ENCODE measurements at places on chromosomes 2 and 18.

DNA sequence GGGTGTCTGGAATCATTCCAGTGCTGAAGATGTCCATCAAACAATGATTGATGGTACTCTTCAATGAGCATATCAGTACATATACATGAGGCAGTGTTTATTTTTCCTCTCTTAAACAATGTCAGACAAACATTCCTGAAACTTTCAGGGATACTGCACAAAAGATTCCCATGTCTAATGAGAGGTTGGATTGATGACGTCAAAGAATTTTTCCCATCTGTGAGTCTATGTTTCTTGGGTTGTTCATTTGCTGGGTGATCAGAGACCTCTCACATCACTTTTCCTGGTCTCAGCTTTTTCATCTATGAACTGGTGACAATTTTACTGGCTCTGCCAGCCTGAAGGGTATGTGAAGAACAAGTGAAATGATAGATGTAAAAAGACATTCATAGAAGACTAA, 325.5 kb downstream of the EN1 start:
- DNase-seq = no peak

- no peak for DNase-seq
Measured at GRCh38 chr2:156340804-156341451, 8.4 kb upstream of the NR4A2 start.

GRCh38 chr2:191389288-191389687, 144.1 kb downstream of the MYO1B start:
- DNase-seq = no peak

DNA sequence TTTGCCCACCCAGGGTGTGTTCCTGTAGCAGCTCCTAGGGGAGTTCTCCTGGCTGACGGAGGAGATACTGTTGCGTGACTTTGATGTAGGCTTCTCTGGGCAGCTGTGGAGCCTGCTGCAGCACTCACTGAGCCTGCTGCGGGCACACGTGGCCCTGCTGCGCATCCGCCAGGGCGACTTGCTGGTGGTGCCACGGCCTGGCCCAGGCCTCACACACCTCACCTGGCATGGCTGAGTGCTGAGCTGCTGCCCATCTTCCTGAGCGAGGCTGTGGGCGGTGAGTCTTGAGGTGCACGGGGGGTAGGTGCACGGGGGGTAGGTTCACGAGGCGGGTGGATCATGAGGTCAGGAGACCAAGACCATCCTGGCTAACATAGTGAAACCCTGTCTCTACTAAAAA, 191.7 kb downstream of the ANKRD36C start:
- no peak for DNase-seq

DNA sequence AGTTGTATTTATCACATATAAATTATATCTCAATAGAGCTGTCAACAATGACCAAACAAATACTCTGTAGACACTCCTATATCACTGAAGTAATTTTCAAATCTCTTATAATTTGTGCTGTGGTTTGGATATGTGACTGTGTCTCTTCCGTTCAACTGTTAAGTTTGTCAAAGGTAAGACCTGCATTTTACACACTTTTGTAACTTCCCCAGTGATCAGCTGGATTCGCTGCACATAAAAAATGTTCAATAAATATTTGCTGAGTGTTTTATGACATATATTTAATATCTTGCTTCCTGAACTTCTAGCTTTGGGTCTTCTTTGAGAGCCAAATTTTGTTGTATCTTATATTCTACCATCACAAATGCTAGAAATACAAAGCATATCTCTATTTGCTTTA, 57.3 kb upstream of the ROCK1 start:
- no peak for DNase-seq

GRCh38 chr18:37435996-37436395, 129.6 kb downstream of the CELF4 start:
- DNase-seq = no peak

- no peak for DNase-seq
Measured at GRCh38 chr2:101609433-101609832, 88.1 kb upstream of the MAP4K4 start.

DNA sequence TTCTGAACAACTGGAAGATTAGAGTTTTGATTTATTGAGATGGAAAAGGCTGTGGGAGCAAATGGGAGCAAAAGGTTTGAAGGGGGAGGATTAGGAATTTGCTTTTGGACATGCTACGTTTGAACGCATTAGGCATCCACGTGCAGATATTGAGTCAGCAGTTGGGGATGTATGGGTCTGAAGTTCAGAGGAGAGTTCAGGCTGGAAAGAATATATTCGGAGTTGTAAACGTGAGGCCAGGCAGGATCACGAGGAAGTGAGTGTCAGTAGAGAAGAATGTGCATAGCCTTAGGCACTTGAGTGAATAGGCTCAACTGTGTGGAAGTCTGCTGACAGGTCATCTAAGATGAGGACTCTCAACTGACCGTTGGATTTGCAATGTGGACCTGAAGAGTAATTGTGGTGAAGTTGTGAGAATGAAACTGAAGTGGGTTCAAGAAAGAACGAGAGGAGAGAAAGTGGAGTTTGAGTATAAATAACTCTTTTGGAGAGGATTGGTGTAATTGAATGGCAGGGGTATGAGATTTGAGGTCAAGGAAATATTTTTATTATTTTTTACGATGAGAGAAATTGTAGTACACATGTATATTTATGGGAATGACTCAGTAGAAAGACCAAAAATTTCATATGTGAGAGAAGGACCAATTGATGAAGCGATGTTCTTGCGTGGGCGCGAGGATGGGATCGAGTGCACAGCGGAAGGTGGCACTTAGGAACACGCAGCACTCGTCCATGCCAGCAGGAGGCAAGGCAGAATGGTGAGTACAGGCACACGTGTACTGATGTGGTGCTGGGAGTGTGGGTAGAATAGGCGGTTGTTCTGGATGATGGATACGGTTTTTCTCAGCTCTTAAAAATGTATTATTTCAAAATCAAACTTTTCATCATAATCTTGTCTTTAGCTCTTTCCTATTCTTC, 40.5 kb upstream of the POLE4 start:
- DNase-seq = no peak

DNA sequence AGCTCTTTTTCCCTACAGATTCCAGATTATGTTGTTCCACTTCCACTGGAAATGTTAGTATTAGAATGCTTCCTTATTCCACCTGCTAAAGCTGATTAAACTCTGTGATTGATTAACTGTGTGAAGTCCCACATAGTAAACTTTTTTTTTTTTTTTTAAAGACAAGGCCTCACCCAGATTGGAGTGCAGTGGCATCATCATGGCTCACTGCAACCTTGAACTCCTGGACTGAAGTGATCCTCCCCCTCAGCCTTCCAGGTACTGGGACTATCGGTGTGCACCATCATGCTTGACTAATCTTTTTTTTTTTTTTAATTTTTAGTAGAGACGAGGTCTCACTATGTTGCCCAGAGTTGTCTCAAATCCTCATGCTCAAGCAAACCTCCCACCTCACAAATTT, 108.5 kb upstream of the RBMS1 start:
- no peak for DNase-seq

- no peak for DNase-seq
Measured at GRCh38 chr2:152565884-152566727, 151.2 kb downstream of the PRPF40A start.

DNA sequence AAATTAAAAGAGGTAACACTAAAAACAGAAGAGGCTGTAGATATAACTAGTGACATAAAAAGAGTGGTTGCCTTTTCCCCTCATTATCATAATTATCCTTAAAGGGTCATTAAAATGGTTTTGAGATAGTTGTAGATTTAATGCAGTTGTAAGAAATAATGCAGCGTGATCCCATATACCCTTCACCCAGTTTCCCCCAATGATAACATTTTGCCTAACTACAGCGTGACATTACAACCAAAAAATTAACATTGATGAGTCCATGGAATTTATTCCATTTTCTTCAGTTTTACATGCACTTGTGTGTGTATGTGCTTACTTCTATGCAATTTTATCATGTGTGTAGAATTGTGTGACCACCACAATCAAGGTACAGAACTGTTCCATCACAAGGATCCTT, 13.2 kb upstream of the RMND5A start:
- no peak for DNase-seq

DNA sequence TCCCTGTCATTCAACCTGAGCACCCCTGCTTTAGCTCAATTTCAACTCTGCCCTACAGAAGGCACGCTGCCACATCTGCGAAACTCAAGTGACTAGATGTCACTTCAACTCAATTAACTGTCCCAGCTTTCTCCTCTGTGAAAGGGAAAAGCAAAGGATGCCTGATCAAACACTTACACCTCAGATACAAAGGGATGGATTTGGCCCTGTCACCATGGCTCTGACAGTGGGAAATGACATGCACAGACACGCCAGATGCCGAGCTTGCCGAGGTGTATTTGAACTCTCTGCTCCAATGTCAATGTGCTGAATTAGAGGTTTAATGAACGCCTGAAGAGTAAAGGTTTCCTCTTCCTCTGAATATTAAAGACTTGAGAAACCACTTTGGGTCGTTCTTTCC, 481.1 kb downstream of the CBLN2 start:
- no peak for DNase-seq

GRCh38 chr2:199596549-199596948, 138.8 kb upstream of the SATB2 start:
- no peak for DNase-seq

GRCh38 chr2:237877576-237878307, 18.3 kb downstream of the RAMP1 start:
- DNase-seq = no peak

DNA sequence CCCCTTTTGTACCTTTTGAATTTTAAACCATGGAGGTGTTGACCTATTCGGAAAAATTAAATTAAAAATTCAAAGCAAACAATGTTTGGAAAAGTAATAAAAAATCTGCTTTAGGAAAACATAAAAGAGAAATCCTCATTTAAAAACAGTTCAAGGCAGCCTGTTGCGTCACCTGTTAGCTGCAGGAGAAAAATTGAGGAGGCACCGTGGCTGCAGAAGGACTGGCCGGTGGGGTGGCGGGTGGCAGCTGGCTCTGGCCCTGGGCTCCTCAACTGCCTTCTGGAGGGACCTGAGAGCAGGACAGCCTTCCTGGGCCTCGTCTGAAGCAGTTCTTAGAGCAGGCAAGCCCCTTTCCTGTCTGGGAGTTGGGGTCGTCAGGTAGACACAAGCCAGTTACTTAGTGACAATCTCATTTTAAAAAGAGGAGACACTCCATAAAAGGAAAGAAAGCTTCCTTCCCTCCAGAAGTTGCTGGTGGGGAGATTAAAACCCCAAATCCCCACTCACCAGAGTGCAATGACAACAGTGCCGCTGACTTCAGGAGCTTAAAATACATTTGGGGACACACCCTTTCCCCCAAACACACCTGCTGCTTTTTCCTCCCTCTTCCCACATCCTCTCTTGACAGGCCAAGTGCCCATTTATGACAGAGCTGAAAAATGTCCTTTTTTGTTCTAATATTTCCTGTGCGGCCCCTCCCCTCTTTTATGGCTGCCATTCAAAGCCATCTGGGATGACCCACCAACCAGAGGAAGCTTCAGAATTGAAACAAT, 9.7 kb downstream of the ZBTB7C start:
- no peak for DNase-seq

GRCh38 chr2:198134293-198134955, 330.0 kb downstream of the PLCL1 start:
- DNase-seq = no peak

- DNase-seq = no peak
Measured at GRCh38 chr2:67186871-67187270, 210.3 kb upstream of the ETAA1 start.

DNA sequence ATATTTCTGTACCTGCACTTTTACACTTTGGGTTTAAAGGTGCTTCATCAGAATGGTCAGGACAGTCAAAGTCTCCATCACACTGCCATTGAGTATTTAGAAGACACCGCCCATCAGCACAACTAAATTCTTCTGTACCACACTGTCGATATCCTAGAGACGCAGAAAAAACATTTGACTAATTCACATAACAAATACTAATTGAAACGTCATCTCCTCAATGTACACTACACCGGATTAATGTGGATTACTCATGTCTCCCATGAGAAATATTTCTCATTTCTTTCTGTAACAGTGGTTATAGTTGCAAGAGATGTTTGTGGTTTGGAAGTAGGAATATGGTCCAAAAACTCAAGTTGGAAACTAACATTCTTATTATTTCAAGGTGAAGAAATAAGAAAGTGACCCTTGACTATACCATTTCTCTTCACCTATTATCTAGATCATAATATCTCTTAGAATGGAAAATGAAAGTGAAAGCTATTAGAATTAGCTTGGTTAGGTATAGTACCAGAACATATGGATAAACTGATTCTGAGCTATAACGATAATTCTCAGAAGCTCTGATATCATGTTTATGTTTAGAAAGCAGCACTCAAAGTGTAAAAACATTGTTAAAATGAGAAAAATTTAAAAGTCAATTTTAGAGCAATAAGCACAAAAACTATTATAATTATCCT, 1627.7 kb downstream of the LRP1B start:
- DNase-seq = no peak

GRCh38 chr18:40577239-40577980, 1377.6 kb upstream of the PIK3C3 start:
- no peak for DNase-seq

Measured in stimulated activated CD8-positive, alpha-beta memory T cell treated with anti-CD3 and anti-CD28 coated beads, Interleukin-15, amount 100 ng/mL, for 24 hours (primary cell).